Liver (tissue), 10 donors: ENCODE measurements at places on chromosomes 16 and 17.
A peak's percentile ranks its signal among the peaks of the same experiment; 100 is the strongest.

DNA sequence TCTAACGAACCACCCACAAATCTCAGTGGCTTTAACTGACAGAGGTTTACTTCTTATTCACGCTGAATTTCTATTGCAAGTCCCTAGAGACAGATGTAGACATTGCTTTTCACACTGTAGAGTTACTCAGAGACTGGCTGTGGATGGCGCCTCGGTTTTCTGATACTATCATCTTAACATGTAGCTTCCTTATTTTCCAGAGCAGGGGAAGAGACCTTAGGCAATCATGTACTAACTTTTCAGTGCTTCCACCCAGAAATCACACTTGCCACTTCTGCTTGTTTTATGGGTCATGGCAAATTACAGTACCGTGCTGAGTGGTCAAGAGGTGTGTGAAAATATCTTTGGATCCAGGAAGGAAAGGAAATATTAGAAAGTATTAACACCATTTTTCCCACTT is 65.4 kb downstream of the MAF start:
- no peak for DNase-seq

DNA sequence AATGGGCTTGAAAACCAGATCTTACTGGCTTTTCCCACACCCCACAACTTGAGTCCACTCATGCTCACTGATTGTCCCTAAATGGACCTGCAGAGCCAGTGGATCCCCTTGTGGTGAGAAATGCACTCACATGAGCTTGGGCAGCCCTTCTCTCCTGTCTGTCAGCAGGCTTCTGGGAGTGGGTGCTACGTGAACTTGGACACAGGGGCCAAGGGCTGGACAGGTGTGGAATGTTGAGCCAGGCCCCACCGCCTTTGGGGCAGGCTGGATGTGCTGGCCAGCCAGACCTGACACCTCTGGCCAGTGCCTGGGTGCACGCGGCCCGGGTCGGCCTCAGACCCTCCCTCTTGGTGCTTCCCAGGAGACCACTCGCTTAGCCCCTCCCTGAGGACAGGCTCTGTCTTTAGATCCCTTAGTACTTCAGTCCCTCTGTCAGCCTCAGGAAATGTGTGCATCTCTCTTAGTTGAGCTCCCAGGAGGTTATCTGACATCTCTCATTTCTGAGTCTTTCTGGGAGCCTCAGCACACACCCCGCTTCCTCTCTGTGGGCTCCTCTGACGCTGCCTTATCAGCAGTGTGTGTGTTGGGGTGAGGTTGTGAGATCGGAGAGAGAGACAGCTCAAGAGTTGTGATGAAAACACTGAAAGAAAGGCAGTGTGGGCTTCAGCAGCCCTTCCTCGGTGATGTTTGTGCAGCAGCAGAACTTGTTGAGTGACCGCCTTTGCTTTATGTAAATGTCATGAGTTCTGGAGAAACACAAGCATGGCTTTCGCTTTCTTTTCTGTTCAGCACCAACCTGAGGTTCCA is 117.0 kb downstream of the RAB11FIP4 start:
- no peak for DNase-seq

- no peak for DNase-seq
Observed at GRCh38 chr16:78894886-78895285, 705.7 kb downstream of the MAF start.

DNA sequence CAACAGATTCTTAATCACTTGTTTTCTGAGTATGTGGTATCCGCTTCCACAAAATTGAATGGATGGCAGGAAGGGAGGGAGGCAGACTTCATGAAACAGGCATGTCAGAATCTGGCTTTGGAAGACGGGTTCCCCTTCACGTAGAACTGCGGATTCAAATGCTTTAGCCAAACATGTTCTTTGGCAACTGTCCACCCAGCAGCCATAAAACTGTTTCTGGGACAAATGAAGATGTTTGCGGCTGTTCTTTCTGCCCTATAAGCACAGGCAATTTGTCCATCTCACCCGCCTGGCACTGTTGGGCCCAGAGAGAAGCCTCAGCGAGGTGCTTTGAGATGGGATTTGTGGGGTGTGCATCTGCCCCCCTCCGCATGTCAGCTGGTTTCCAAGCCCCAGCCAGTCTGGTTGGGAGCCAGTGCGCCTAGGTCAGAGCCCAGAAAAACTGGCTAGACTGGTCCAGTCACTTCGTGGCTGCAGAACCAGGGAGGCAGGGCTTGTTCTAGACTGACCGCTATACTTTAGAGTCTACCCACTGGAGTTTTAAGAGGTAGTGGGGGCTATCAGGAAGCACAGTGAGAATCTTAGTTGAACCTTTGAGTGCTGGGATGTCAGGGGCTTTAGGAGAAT is 6.3 kb downstream of the CRHR1 start:
- DNase-seq: no peak

DNA sequence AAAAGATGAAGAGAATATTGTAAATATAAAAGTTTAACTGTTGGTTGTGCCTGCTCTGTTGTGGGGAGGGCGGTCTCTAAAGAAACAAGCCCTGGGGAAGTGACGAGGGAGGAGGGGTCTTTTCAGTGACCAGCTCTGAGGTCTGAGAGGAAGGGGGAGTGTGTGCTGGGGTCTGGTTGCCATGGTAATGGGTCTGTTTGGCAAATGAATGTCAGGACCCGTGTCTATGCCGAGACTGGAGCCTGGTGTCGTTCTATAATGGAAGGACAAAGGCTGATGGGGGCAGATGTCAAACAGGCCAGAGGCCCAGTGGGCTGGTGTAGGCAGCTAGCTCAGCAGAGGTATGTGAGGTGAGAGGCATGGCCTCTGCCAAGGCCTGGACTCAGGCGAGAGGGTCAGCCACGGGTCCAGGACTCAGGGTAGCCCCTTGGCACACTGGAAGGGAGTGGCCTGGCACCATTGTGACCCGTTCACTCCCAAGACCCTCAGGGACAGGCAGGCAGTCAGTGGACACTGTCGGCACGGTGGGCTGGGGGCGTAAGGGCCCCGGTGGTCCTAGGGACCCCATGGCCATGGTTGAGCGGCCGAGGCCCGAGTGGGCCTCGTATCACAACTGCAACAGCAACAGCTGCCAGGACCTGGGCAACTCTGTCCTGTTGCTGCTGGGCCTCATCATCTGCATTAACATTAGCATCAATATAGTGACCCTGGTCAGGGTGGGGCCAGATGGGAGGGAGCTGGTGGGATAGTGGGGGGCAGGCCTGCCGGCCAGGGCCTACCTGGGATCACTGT is at the start of gene SPEM1:
Gene SPEM1 (plus strand): TSS at position 506 of the 792 bp plus-strand sequence. CDS start 61 bp downstream, at position 567.
- no peak for DNase-seq

- no peak for DNase-seq
Observed at GRCh38 chr16:65285128-65286048, 163.5 kb upstream of the CDH11 start.

- DNase-seq: no peak
Observed at GRCh38 chr16:31456988-31457360, 2.3 kb upstream of the ARMC5 start.

DNA sequence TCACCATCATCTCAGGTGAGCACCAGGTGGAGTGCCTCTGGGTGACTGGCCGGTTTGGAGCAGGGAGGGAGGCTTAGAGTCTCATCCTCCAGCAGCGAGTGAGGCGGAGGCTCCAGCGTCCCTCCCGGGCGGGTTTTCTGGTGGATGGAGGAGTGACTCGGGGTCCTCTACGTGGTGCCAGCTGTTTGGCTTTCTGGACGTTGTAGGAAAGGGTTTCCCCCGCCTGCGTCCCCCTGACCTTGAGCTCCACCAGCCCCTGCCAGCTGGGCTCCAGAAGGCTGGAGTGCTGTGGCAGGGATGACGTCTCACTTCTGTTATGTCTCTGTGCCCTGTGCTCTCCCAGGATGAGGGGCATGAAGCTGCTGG is 522 bp downstream of the DNASE1 start:
- DNase-seq: no peak

- no peak for DNase-seq
Observed at GRCh38 chr17:80738020-80738808, 193.6 kb downstream of the RPTOR start.

GRCh38 chr17:57210972-57211411 is 45.3 kb upstream of the MSI2 start:
- no peak for DNase-seq

DNA sequence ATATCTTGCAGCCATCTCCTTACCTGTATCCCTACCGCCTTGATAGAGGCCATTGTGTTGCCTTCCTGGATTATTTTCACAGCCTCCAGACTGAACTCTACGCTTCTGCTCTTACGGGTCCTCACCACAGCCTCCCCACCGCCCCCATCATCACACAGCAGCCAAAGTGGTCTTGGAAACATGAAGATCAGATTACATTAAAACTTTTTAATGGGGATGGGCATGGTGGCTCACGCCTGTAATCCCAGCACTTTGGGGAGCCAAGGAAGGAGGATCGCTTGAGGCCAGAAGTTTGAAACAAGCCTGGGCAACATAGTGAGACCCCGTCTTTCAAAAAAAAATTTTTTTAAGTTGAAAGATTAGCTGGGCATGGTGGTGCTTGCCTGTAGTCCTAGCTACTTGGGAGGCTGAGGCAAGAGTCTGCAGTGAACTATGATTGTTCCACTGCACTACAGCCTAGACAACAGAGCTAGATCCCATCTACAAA is 150.5 kb downstream of the NPIPB5 start:
- no peak for DNase-seq

DNA sequence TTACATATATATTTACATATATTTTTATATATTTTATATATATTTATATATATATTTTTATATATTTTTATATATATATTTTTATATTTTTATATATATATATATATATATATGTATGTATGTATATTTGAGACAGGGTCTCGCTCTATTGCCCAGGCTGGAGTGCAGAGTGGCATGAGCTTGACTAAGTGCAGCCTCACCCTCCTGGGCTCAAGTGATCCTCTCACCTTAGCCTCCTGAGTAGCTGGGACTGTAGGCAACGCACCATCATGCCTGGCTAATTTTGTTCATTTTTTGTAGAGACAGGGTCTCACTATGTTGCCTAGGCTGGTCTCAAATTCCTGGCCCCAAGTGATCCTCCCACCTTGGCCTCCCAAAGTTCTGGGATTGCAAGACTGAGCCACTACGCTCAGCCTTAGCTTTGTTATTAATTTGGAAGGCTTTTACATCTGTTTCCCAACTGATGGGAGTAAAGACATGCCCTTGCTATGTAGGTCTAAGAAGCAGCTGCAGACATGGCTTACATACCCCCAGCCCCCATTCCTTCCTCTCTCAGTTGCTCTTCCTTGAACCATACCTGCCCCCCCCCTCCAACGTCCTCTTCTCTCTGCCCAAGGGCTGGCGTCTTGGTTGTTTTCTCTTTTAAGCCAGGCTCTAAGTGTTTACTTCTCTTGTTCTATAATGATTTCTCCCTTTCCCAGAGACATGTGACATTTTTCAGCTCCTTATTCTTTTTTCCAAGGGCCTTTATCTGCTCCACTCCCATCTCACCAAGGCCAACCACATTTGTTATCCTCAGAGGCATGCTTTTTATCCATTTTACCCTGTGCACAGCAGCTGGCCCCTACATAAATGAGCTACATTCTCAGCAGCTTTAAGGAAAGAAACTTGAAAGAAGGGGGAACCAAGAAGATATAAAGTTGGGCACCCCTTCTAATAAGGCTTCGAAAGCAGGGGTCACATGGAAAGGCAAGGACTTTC is 64.2 kb upstream of the ATF7IP2 start:
- no peak for DNase-seq

- no peak for DNase-seq
Observed at GRCh38 chr17:78219396-78220150, 5.5 kb downstream of the BIRC5 start.

GRCh38 chr16:1102333-1102700 is 6.3 kb upstream of the C1QTNF8 start:
- DNase-seq: no peak

DNA sequence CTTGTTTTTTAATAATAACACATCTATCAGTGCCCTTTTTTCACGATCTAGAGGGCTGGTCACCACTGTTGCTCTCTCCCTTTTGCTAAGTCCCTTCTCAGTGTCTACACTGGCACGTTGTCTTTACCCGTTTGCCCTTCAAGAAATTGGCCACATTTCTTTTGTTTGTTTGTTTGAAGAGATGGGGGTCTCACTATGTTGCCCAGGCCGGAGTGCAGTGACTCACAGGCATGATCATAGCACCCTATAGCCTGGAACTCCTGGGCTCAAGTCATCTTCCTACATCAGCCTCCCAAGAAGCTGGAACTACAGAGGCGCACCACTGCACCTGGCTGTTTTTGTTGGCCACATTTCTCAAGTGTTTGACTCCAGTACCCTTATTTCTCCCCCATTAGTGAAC is 138.0 kb upstream of the AXIN2 start:
- DNase-seq: no peak

DNA sequence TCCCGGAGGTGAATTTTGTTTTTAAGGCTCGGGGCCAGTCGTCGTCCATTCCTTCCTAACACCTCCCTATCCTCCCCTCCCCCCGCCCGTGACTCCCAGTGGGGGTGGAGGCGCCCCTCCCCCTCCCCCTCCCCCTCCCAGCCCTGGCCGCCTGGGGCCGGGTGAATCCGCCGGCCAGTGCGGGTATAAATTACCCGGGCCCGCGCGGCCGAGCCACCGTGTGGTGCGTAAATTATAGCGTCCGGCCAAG is 2.0 kb upstream of the GSE1 start:
- DNase-seq: peak; percentile 64

DNA sequence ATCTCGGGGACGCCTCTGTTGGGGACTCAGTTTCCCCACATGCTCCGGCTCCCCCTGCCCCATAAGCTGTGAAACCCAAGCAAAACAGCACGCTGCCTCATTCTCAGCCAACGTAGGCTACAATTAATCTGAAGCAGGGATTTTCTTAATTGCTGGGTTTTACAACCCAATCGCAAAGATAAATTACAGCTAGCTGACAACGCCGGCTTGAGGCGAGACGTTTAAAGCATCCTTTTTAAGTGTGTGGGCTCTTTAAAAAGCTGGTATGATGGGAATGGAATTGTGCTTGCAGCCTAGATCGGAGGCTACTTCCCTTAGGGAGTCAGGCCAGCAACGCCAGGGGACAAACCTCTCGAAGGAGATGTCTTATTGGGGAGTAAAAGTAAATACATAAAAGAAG is 185.3 kb downstream of the ZNF423 start:
- no peak for DNase-seq

DNA sequence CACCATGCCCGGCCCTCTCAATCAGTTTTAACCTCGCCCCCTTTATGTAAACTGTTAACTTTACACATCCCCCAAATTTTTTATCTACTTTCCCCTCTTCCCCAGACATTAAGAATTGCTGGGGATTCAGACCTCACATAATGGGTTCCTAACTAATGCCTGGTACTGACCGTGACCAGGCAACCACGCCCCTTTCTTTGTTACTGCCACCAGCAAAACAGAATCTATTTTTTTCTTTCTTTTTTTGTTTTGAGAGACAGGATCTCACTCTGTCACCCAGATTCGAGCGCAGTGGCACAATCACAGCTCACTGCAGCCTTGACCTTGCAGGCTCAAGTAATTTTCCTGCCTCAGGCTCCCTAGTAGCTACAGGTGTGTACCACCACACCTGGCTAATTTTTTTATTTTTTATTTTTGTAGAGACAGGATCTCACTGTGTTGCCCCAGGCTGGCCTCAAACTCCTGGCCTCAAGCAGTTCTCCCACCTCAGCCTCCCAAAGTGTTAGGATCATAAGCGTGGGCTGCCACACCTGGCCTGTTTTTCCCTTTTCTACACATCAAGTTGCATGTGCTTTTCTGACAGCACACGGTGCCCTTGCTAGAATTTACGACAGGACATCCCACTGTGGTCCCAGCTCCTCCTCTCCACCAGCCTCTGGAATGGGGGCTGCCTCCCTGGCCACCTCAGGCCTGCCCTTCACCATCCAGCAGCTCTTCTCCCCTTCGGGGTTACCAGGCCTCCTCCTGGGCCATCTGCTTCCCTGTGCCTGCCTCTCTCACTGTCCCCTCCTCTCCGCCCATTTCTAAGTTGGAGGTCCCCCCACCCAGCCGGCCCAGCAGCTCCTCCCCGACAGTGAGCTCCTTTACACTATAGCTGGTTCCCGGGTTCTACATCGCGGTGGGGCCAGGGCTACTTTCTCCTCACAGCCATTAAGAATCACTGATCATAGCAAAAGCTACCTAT is 10.8 kb downstream of the CPNE2 start:
- DNase-seq: no peak

GRCh38 chr17:73800893-73801292 is 156.6 kb upstream of the SDK2 start:
- no peak for DNase-seq
